Dermis blood vessel endothelial cell (primary cell): ENCODE measurements at places on chromosomes 12 and 14. TPM values are rescaled to one million over a fixed set of nuclear protein-coding genes. Genes with fewer than 3 reads are reported as not detected.

ZNF839 gene
- total RNA-seq: 5.8 and 8.0 TPM in 2 replicates

HHIPL1 gene
- total RNA-seq: 1.7 and 4.1 TPM in 2 replicates

IRF2BPL gene
- total RNA-seq: 11.6 and 17.9 TPM in 2 replicates

ANG gene
- 6.3 and 6.4 TPM in 2 replicates for total RNA-seq

NACA gene
- 1,174 and 1,321 TPM in 2 replicates for total RNA-seq

RNASE1 gene
- total RNA-seq: 28.6 and 64.0 TPM in 2 replicates
